ENCODE measurements at places on chromosomes 7 and 10.

DNA sequence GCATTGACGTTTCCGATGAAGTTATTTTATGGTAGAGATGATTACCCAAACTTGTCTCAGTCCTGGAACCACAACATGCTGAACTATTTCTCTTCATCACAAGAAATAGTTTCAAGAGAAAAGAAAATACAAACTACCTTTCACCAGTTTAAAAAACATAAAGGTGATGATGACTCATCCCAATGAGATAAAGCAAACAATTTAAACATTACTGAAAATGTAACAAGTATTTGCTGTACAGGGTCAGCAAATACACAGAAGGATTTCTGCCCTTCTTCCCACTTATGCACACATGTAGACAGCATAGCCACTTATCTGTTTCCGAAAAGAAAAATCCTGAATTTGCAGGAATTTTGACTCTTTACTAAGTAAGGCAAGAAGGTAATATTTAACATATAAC lies 50.8 kb downstream of the RHOBTB1 start:
- DNase-seq, result no peak

DNA sequence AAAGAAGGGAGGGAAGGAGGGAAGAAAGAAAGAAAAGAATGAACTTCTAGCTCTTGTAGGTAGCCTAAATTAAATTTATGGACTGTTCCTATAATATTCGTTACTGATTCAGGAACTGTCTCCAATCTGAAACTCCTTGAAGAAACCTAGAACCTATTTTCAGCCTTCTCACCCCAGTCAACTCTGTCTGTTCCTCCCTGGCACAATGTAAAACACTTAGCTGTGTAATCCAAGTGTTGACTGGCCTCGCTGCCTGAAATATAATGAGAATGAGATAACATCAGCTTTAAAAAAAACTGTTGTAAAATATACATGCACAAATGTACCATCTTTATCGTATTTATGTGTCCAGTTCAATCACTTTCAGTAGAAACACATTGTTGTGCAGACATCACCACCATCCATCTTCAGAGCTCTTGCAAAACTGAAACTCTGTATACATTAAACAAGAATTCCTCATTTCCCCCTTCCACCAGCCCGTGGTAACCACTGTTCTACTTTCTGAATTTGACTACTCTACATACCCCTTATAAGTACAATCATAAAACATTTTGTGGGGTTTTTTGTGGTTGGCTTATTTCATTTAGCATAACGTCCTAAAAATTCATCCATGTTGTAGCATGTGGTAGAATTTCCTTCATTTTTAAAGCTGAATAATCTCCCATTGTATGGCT lies 6.3 kb upstream of the C7orf33 start:
- no peak for DNase-seq

DNA sequence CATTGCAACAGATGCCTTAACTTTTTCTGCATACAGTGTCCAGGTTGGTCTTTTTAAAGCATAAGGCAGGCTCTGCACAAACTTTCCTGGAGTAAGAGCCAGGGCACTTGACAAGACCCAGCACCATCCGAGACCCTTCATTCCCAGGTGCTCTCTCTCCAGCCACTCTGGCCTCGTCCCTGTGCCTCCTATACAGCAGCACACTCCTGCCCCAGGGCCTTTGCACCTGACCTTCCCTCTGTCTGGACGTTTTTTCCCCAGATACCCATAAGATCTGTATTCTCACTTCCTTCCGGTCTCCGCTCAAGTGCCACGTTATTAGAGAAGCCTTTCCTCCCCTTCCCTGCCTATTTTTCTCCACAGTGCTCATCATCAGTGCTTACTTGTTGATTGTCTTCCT lies 25.6 kb downstream of the PYROXD2 start:
- no peak for DNase-seq

- DNase-seq, result no peak
These were observed 88.4 kb downstream of the FAS start for GRCh38 chr10:89078724-89079672.
